ENCODE measurements at places on chromosomes 3 and 15. TPM values are rescaled to one million over a fixed set of nuclear protein-coding genes. Genes with fewer than 3 reads are reported as not detected.
A peak's percentile ranks its signal among the peaks of the same experiment; 100 is the strongest.

The PLXND1 gene
- polyA plus RNA-seq: 84.6 TPM

The SLC35G2 gene
- 5.5 TPM for polyA plus RNA-seq

The FAM81A gene
- not detected for polyA plus RNA-seq

The MRPS22 gene
- 58.3 TPM for polyA plus RNA-seq

- no peak for DNase-seq
Observed at GRCh38 chr3:152339881-152340505, 71.3 kb downstream of the MBNL1 start.

DNA sequence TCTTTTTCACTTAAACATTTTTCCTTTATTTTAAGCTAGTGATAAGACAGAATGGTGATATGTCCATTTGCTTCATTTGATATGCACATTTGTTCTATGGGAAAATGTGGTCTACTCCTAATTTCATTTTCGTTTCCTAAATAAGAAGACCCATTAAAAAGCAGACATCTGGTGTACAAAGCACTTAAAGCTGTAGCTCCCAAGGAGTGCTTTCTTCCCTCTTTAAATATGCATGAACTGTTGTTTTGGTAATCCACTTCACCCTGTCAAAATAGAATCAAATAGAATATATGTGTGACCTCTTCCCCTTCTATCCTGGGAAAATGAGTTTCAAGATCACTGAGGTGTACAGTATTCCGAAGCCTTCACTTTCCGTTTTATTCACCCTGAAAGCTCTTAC is 182.8 kb downstream of the ROBO2 start:
- DNase-seq: no peak

DNA sequence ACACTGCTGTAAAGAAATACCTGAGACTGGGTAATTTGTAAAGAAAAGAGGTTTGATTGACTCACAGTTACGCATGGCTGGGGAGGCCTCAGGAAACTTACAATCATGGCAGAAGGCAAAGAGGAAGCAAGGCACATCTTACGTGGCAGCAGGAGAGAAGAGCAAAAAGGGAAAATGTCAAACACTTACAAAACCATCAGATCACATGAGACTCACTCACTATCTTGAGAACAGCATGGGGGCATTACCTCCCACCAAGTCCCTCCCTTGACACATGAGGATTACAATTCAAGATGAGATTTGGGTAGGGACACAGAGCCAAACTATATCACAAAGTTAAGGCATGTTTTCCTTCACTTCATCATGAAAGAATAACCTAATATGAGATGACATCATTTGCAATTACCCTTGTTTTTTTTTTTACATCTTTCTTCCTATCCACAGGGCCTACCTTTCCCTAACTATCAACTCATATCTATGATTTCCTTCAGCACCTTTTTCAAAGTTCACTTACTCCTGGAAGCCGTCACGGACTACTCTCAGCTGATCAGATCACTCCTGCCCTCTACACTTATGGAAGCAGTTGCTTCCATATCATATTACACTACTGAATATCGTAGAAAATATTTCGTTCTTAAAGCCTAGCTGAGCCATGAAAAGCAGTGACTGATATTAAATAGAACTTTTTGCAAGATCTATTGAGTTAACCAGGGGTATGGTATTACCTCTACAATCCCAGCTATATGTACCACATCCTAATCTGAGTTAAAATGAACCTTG is 25.5 kb upstream of the ATP8B4 start:
- DNase-seq: no peak

DNA sequence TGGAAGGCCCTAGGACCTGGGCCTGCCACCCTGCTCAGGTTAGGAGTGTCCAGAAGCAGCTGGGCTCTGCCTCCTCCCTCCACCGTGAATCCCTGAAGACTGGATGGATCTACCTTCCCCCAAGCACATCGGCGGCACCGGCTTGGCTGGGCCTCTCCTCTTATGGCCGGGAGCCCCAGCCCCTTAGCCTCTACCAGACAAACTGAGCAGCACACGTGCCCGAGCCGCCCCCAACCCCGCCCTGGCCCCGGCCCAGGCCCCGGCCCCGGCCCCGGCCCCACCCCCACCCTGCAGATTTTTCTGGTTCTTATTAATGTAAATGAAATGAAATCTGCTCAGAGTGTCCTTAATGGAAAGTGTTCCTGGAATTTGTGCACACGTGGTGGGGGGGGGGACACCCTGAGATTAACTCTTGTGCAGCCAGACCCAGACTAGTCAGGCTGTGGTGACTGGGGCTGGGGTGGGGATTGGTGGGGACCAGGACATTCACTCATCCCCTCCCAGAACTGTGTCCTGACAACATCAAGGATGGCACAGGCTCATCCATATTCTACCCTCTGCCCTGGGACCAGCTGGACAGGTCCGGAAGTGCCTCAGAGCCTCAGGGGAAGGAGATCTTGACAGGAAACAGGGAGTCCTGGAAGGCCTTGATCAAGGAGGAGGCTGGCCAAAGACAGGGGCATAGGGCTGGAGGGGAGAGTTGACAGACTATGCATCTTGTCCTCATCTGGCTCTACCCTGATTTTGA is 30.9 kb upstream of the SEMA3F start:
- DNase-seq: no peak

GRCh38 chr3:134332344-134332743 is 41.9 kb downstream of the AMOTL2 start:
- DNase-seq: no peak

GRCh38 chr3:165440380-165440779 is 244.2 kb upstream of the SLITRK3 start:
- DNase-seq: no peak

- peak; percentile 96 for DNase-seq
Observed at GRCh38 chr3:40971191-40972168, 227.8 kb upstream of the CTNNB1 start.
